ENCODE measurements at places on chromosomes 16 and 17.

- no peak for DNase-seq
Observed at GRCh38 chr17:68248199-68248825, 469 bp downstream of the AMZ2 start.

DNA sequence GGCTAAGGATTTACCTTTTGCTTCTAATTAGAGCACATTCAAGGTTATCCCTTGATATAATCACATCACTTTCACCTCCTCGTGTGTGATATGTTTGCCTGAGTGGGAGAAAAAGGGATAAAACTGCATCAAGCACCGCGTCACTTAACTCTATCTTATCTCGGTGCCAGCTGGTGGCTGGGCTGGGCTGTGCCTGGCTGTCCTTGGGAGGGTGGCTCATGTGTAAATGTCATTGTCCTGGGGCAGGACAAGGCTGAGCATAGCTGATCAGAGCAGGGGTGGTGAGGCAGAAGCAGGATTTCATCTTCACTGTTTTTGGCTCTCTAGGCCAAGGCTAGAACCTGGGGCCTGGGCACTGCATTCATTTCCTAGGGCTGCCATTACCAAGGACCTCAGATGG lies 105.3 kb downstream of the RAP1GAP2 start:
- no peak for DNase-seq

DNA sequence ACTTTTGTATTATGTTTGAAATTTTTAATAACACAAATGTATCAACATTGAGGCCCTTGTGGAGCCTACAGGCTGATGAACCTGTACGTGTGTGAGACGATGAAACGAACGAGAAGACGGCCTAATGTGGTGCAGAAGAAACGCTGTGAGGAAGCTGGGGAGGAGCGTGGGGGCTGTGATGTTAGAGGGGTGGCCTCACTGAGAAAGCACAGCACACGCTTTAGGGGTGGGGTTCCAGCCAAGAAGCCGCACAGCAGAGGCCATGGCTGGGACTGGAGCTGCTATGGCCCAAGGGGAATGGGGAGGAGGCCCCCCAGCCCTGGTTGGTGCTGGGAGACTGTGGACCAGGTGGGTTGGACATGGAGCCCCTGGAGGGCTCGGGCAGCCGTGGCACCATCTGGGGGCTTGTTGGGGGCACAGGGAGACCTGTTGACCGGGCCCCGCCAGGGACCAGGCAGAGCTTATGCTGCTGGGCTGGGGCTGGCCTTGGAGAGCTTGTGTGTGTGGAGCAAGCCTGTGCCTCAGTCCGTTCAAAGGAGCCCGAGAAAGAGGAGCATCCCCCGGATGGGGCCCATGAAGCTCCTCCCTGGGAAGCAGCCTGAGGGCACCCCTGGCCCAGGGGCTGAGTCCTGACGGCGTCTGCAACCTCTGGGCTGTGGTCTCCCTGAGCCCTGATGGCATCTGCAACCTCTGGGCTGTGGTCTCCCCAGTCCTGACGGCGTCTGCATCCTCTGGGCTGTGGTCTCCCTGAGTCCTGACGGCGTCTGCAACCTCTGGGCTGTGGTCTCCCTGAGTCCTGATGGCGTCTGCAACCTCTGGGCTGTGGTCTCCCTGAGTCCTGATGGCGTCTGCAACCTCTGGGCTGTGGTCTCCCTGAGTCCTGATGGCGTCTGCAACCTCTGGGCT lies 44.7 kb downstream of the METRNL start:
- DNase-seq, result no peak

DNA sequence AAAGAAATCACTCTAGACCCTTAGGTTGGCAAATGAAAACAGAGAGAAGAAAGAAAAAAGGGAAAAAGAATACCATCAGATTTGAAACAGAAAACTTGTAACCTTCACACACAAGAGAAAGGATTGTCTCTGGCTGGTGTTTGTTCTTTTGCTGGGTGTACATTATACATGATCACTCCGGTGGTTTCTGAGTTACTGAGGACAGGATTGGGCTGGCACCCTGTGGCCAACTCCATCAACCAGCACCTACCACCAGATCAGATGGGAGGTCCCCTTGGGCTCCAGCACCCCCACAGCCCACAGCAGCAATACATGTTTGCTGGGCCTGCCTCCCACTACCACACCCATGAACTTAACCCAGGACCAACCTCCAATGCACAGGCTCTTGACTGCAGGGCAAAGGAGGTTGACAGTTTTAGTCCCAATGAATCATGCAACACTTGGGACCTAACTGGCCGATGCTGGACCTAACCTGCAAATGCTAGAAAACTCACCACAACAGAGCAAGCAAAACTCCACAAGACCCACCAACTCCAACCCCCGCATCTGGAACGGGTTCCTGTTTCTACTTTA lies 308.3 kb downstream of the SOX9 start:
- no peak for DNase-seq
